ENCODE measurements at places on chromosomes 7 and 10.

DNA sequence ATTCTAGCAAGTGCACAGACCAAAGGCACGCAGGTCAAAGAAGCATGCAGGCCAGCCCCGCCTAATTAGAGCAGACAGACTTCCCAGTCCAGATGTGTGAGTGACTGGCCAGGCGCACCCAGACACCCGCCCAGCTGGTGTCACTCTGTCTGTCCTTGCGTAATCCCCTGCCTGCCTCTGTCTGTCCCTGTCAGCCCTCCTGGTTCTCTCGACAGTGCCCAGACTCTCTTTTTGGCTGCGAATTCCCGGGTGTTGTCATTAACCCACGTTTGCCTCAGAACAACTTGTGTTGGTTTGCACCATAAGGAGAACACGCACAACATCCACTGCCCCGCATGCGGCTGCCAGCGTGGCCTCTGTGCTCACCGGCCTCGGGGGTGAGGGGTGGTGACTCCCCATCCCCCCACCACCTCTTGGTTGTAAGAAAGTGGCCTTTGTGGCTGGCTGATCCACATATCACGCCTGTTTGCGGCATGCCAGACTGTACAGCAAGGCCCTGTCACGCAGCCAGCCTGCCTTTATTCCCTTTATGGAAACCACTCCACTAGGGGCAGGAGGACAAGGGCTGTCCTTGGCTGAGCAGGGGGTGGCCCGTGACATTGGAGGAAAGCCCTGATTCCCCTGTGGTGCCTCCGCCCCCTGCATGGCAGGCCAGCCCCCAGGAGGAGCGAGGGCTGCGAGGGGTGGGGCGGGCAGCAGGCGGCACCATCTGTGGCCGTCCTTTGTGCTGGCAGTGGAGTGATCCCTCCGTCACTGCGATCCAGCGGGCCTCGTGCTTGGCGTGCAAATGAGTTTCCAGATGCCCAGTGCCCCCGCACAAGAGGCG is 72.8 kb upstream of the PPIF start:
- peak; percentile 55 for DNase-seq

- DNase-seq = no peak
Observed at GRCh38 chr10:114395366-114396022, 8.8 kb downstream of the AFAP1L2 start.

GRCh38 chr10:90575125-90575524 is 282.7 kb downstream of the HTR7 start:
- DNase-seq = no peak

- DNase-seq = no peak
Observed at GRCh38 chr10:126062131-126063032, 166.0 kb downstream of the FANK1 start.

DNA sequence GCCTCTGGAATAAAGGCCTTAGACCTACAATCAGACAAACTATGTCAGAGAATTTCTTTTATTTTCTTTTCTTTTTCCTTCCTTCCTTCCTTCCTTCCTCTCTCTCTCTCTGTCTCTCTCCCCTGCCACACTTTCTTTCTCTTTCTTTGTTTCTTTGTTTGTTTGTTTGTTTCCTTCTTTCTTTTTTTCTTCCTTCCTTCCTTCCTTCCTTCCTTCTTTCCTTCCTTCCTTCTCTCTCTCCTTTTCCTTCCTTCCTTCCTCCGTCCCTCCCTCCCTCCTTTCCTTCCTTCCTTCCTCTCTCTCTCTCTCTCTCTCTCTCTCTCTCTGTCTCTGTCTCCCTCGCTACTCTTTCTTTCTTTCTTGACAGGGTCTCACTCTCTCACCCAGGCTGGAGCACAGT is 242.6 kb downstream of the GATA3 start:
- no peak for DNase-seq

GRCh38 chr7:5404421-5404826 is 19.2 kb downstream of the TNRC18 start:
- no peak for DNase-seq

DNA sequence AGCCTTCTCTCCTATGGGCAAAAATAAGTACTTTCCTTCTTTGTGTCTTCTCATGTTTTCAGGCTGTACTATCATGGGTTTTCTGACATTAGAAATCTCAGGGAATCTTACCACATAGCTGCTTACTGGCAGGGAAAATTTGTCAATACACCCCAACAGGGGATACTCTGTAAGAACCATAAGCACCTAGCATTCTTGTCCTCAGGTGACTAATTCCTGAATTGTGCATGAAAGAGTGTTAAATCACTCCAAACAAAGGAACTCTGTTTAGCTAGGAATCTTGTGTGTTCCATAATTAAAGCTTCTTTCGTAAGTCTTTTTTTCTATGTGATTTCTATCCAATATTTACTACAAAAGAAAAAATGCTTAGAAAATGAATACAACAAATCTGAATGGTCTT is 206.7 kb upstream of the POT1 start:
- DNase-seq = no peak

- DNase-seq = no peak
Observed at GRCh38 chr10:70192326-70192968, 22.1 kb upstream of the SAR1A start.

GRCh38 chr7:11294218-11294617 is 320.5 kb downstream of the PHF14 start:
- no peak for DNase-seq

- DNase-seq = no peak
Observed at GRCh38 chr7:76008156-76008687, 13.8 kb upstream of the TMEM120A start.

- DNase-seq = no peak
Observed at GRCh38 chr10:34157501-34157900, 657.6 kb downstream of the PARD3 start.

- no peak for DNase-seq
Observed at GRCh38 chr7:32222251-32222900, 152.2 kb upstream of the PDE1C start.

DNA sequence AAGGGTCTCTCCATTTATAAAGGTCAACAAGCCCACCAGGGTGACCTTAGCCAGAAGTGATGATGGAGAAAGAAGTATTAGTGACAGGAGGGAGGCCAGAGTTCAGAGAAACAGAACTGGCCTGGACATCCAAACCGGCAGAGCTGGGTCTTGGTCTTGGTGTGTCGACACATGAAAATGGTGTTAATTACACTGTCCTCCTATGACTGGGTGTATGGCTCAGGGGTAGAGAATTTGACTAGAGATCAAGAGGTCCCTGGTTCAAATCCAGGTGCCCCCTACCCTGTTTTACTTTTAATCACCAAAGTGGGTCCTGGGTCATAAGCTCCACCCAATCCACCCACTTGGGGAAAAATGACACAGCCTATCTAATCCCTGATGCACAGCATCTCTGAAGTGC is 110.6 kb upstream of the ZNF746 start:
- DNase-seq = no peak
